ENCODE measurements at places on chromosomes 12 and 14.

DNA sequence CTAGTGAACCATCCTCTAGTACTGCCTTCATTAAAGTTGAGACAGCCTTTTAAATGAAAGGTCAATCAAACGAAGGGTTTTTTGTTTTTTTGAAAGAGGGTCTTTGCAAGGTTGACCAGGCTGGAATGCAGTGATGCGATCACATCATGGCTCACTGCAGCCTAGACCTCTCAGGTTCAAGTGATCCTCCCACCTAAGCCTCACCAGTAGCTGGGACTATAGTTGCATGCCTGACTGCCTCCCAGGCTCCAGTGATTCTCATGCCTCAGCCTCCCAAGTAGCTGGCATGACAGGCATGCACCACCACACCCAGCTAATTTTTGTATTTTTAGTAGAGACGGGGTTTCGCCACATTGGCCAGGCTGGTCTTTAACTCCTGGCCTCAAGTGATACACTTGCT is 114.6 kb upstream of the SINHCAF start:
- DNase-seq, result no peak

DNA sequence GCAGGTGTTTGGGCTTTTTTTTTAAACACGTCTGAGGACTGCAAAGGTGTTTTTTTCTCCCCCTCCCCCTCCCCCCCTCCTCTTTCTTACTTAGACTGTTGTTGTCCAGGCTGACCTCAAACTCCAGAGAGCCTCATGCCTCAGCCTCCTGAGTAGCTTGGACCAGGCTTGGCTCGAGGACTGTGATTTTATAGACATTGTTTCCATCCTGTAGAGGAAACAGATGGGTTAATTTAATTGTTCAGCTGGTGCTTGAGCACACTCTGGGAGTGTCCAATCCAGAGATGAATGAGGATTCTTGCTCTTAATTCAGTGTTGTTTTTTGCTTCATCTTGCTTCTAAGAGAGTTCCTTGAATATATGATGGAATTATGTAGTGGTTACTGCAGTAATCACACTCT is 42.1 kb downstream of the RASSF3 start:
- DNase-seq, result no peak

DNA sequence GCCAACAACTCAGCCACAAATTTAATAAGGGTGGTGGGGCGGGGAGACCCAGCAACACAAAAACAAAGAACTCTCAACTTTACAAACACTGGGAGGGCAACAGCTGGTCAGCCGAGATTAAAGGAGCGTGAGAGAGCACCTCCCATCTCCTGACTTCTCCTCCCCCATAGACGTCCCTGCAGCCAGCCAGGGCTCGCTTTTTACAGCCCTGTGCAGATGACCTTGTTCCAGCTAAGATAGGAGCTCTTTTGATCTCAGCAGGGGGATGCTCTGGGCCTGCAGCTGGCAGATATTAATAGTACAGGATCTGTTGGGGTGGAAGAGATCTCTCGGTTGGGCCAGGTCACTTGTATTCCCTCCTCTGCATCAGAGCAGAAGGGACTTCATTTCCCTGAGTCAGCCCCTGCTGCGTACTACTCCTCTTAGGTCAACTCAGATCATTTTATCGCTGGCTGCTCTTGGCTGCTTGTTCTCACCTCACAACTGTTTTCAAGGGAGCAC is 475.8 kb downstream of the RAD51B start:
- DNase-seq, result no peak

GRCh38 chr14:35506927-35507326 is 27.0 kb upstream of the INSM2 start:
- DNase-seq, result no peak

GRCh38 chr12:23006413-23006812 is 381.4 kb downstream of the ETNK1 start:
- no peak for DNase-seq

- DNase-seq, result no peak
Observed at GRCh38 chr14:56046546-56046945, 71.7 kb upstream of the PELI2 start.

DNA sequence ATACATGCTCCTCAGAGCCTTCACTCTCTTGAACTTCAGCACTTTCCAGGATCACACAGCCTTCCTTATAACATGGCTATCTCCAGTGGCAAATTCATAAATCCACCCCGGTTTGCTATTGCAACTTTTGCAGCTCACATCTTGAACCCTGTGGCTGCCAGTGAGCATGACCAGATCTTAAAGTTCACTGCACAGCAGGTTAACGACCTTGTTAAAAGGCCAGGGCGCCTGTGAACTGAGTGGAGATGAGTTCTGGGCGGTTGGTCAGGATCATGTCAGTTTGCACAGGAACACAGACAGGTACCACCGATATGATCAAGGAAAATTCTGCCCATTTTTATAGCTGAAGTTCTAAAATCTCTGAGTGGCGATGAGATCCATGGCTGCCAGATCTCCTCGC is 24.7 kb upstream of the LTA4H start:
- no peak for DNase-seq

- no peak for DNase-seq
Observed at GRCh38 chr14:51622376-51622775, 29.3 kb upstream of the FRMD6 start.

- no peak for DNase-seq
Observed at GRCh38 chr12:42957561-42958290, 368.2 kb upstream of the PRICKLE1 start.

Measured in adipocyte (in vitro differentiated cells).